ENCODE measurements at places on chromosomes 2 and 18.

GRCh38 chr2:186486651-186487647 lies 889 bp downstream of the ZC3H15 start:
- DNase-seq, result no peak

DNA sequence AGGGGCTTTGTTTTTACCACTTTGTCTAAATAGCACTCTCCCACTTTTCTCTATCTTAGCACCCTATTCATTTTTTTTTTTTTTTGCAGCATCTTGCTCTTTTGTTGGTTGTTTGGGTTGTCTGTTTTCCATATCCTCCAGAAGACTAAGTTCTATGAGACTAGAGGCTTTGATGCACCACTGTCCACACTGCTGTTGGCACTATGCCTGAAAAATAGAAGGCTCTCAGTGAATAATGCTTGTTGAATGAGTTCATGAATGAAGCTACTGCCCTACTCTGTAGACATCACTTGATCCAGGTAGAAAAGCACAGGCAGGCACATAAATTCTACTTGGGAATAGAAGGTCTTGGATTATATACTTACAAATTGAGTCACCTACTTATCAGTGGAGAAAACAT lies 7.3 kb downstream of the IL1A start:
- no peak for DNase-seq

DNA sequence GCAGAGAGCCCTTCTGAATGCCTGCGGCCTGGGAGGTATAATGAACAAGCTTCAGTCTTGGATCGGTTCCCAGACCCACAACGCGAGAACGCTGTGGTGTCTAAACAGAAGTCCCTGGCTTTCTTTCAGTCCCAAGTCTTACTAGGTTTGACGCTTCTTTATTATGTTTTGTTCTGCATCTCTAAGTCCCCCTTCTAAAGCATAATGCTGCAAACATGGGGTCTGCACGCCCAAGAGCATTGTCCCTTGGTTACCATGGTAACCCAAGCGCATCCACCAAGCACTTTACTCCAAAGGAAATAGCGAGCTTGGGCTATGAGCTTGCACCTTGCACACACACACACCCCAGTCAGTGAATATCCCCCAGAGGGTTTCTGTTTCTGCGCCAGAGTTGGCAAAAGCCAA lies 193.7 kb downstream of the INO80D start:
- no peak for DNase-seq

DNA sequence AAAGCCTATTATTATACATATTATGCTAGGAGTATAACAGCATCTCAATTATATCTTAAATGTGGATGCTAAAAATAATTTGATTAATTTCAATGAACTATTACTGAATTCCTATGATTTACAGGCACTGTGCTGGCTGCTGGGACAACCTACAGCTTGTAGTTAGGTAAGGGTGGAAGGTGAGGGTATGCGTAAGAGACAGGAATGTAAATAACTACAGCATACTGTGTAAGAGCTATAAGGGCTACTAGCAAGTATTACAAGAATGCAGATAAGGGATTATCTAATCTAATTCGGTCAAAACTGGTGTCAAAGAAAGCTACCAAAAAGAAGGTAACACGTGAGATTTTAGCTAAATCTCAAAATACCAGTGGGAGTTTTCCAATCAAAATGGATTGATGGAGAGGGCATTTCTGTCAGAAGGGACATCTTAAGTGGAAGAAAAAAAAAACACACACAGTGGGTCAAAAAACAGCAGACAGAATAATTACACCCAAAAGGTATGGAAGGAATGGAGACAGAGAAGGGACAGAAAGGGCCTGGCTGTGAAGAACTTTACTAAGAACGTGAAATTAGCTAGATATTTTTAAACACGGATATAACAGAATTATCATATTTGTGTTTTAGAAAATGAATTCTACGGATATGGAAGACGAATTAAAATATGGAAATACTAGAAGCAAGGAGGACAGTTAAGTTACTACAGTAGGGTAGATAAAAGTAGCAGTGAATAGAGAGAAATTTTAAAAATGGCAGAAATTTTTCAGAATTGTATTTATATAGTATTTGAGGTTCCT lies 47.1 kb downstream of the STRN start:
- DNase-seq, result no peak

DNA sequence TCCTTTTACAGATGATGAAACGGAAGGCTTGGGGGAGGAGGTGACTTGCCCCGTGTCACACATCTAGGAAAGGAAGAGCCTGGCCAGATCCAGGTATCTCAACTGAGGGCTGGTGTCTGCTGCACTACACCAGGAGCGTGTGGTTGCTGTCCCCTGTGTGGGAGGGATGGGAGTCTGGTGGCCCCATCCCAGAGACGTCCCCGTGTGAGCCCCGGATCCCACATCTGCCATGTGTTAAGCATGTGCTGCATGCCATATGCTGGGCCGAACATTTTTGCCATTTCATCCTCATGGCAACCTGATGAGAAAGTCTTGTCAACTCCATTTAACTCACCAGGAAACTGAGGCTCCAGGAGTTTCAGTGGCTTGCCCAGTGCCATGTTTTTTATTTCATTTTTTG lies 4.2 kb downstream of the GAREM2 start:
- no peak for DNase-seq

- DNase-seq, result peak; percentile 55
Observed at GRCh38 chr2:207288628-207289027, 122.9 kb upstream of the KLF7 start.

GRCh38 chr2:31236433-31237205 lies 2.7 kb downstream of the EHD3 start:
- no peak for DNase-seq

DNA sequence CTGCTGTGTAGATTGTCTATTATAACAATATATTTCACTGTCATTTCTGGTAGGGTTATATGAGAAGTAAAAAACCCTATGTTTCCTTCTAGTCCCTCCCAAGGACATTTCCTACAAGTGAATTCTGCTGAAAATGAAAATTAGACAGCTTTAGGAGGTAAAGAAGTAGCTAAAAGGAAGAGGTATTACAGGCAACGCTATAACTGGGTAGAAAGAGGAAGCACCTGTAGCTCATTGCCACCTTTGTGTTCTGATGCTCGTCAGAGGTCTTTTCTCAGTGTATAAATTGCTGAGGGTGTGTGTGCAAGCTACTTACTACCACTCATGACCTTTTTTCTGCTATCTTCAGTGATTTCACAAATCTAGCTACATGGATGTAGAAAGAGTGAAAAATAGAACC lies 1.4 kb downstream of the DNAJC10 start:
- DNase-seq, result peak; percentile 42

Measured in GM20000 (cell line).